ENCODE measurements at places on chromosomes 2 and 18. TPM values are rescaled to one million over a fixed set of nuclear protein-coding genes. Genes with fewer than 3 reads are reported as not detected.

The HOXD13 gene
- not detected for total RNA-seq

The ZC3H6 gene
- 20.3 TPM for total RNA-seq

The DYNAP gene
- not detected for total RNA-seq

The CCDC195 gene
- total RNA-seq: not detected

The LBX2 gene
- 1.5 TPM for total RNA-seq

The IL1B gene
- total RNA-seq: 4.2 TPM

The NEDD4L gene
- total RNA-seq: 309 TPM

The DSEL gene
- 2.1 TPM for total RNA-seq

Measured in mucosa of descending colon (tissue), 3 donors.